8988T (cell line): ENCODE measurements at places on chromosomes 1 and 21.

- DNase-seq, result no peak
Observed at GRCh38 chr1:87106867-87107266, 192.4 kb downstream of the HS2ST1 start.

GRCh38 chr1:11725616-11726015, 10.3 kb upstream of the AGTRAP start:
- no peak for DNase-seq

- no peak for DNase-seq
Observed at GRCh38 chr1:94951046-94951445, 24.1 kb upstream of the CNN3 start.

GRCh38 chr1:185608177-185608576, 126.0 kb upstream of the HMCN1 start:
- no peak for DNase-seq

GRCh38 chr1:223731133-223731770, 18.9 kb downstream of the CAPN2 start:
- no peak for DNase-seq

GRCh38 chr1:156499194-156499841, 1.3 kb downstream of the MEF2D start:
- no peak for DNase-seq

GRCh38 chr1:94805912-94806311, 14.2 kb upstream of the SLC44A3 start:
- DNase-seq, result no peak

GRCh38 chr1:156860628-156861423, at the start of gene NTRK1:
Gene NTRK1 (plus strand): TSS chr1:156860865. CDS start chr1:156860935, 70 bp downstream.
- DNase-seq, result no peak
